ENCODE measurements at places on chromosomes 3 and 15.

DNA sequence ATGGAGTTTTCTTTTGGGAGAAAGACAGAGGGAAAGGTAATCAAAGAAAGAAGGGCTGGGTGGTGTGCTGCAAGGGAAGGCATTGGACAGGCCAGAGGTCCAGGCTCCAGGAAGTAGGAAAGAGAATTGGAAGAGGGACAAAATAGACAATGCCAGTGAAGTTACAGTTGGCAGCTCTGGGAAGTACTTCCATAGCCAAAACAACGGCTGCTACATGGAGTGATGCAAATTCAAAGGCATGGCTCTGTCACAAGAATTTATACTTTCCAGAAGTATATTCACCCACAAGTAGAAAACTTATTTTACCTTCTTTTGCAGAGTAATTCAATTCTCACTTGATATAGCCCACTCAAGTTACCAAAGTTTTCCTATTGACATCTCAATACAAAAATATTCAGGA lies 191.5 kb downstream of the TNIK start:
- no peak overlapping the region for H3K27ac ChIP-seq
- H3K36me3 ChIP-seq, result no peaks in the 10 kb centered on the region
- no peak overlapping the region for H3K4me3 ChIP-seq

GRCh38 chr3:173395073-173395411 lies 2.5 kb upstream of the NLGN1 start:
- peak overlapping the region; percentile 46 for H3K4me3 ChIP-seq
- no peaks in the 10 kb centered on the region for H3K36me3 ChIP-seq
- H3K27ac ChIP-seq, result peak overlapping the region; percentile 37
- no peak for DNase-seq
- H3K4me1 ChIP-seq, result no peaks in the 10 kb centered on the region

- H3K27ac ChIP-seq, result no peak overlapping the region
- no peak for DNase-seq
- no peaks in the 10 kb centered on the region for H3K4me1 ChIP-seq
- no peaks in the 10 kb centered on the region for H3K27me3 ChIP-seq
Observed at GRCh38 chr3:86830566-86830965, 160.4 kb downstream of the VGLL3 start.

DNA sequence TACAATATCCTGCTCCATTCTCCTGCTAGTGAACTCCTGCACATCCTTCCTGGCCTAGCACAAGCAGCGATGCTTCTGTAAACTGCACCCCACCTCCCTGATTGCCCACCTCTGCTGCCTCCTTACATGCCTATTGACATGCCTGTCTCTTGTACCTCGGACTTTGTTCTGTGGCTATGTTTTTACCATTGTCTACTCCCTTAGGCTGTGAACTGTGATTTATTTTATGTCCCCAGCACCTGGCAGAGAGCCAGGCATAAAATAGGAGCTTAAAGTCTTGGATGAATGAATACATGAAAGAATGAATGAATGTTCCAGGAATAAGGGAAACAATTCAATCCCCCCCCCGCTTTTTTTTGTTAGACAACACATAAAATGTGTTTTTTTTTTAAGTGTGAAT lies 210.0 kb downstream of the MYRIP start:
- DNase-seq, result peak; percentile 41
- H3K36me3 ChIP-seq, result no peaks in the 10 kb centered on the region
- no peak overlapping the region for H3K27ac ChIP-seq
- no peak overlapping the region for H3K4me3 ChIP-seq
- H3K27me3 ChIP-seq, result no peaks in the 10 kb centered on the region

DNA sequence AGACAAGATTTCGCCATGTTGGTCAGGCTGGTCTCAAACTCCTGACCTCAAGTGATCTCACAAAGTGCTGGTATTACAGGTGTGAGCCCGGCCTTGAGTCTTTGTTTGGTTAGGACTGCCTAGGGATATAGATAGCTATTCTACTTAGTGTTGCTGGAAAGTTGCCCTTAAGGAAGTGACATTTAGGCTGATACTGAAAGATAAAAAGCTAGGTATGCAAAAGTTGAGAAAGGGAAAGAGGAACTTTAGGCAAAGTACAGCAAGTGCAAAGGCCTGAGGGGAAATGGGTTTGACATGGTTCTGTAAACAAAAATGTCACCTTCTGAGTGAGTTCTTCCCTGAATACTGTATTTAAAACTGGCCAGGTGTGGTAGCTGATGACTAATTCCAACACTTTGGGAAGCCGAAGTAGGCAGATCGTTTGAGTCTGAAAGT lies 111.5 kb downstream of the ZNF609 start:
- no peaks in the 10 kb centered on the region for H3K27me3 ChIP-seq
- peaks cover 8% of the 10 kb centered on the region for H3K4me1 ChIP-seq
- no peak overlapping the region for H3K4me3 ChIP-seq
- peak overlapping the region; percentile 32 for H3K27ac ChIP-seq
- DNase-seq, result peak; percentile 40

- no peaks in the 10 kb centered on the region for H3K27me3 ChIP-seq
- H3K4me1 ChIP-seq, result no peaks in the 10 kb centered on the region
- no peak overlapping the region for H3K4me3 ChIP-seq
- H3K27ac ChIP-seq, result no peak overlapping the region
- H3K36me3 ChIP-seq, result no peaks in the 10 kb centered on the region
Observed at GRCh38 chr3:30492322-30493192, 113.8 kb upstream of the TGFBR2 start.

GRCh38 chr3:128556907-128557306 lies 63.9 kb upstream of the GATA2 start:
- H3K4me3 ChIP-seq, result no peak overlapping the region
- H3K27ac ChIP-seq, result no peak overlapping the region
- no peaks in the 10 kb centered on the region for H3K4me1 ChIP-seq
- no peak for DNase-seq
- peaks cover 18% of the 10 kb centered on the region for H3K27me3 ChIP-seq
- no peaks in the 10 kb centered on the region for H3K36me3 ChIP-seq

GRCh38 chr15:42331235-42331634 lies 28.1 kb upstream of the CAPN3 start:
- H3K36me3 ChIP-seq, result no peaks in the 10 kb centered on the region
- H3K27ac ChIP-seq, result no peak overlapping the region
- no peak for DNase-seq
- no peaks in the 10 kb centered on the region for H3K4me1 ChIP-seq

DNA sequence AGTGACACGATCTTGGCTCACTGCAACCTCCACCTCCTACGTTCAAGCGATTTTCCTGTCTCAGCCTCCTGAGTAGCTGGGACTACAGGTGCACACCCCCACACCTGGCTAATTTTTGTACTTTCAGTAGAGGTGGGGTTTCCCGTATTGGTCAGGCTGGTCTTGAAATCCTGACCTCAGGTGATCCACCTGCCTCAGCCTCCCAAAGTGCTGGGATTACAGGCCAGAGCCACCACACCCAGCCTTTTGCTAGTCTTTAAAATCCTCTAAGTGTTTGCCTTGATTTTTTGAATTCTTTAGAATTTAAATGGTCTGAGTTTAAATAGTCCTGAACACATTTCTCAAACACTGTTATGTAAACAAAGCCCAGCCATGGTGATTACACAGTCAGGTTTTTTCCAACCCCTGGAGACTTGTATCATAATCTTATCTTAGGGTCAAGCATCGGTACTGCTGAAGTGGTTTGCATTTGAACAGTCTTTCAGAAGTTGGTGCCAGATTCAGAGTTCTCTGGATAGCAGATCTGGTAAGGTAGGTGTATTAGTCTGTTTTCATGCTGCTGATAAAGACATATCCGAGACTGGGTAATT lies 28.2 kb upstream of the PIAS1 start:
- no peaks in the 10 kb centered on the region for H3K36me3 ChIP-seq
- H3K27ac ChIP-seq, result no peak overlapping the region
- DNase-seq, result no peak
- no peak overlapping the region for H3K4me3 ChIP-seq
- H3K27me3 ChIP-seq, result no peaks in the 10 kb centered on the region

DNA sequence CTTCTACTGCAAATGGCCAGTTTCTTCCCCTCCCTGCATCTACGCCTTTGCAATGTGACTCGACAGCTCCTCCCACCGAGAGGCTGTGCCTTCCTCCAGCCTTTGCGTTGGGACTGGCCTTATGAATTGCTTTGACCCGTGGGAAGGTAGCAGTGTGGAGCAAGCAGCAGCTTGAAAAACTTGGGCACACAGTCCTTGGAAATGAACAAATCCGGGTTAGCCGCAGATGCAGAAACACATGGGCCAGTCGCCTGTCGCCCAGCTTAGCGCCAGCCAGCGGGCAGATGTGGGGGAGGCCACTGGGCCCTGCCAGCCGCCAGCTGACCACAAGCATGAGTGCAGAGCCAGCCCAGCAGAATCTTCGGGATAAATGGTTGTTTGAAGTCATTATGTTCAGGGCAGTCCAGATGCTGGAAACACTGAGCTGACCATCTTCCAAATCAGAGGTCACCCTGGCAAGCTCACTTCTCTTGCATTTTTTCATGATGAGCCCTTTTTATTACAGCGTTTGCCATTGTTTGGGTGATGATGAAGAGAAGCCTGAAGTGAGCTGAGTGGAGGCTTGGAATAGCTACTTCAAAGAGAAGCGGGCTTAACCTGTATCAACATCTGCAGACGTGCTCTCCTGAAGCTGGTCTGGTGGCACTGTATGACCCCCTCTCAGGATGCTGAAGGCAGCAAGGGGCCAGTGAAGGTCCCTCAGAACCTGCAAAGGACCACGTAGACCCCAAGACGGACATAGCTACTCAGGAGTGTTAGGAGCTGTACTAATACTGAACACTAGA lies 9.8 kb downstream of the SELENOS start:
- no peaks in the 10 kb centered on the region for H3K27me3 ChIP-seq
- peak overlapping the region; percentile 13 for H3K27ac ChIP-seq
- DNase-seq, result peak; percentile 49
- no peak overlapping the region for H3K4me3 ChIP-seq
- H3K36me3 ChIP-seq, result peaks cover 4% of the 10 kb centered on the region
- no peaks in the 10 kb centered on the region for H3K4me1 ChIP-seq

DNA sequence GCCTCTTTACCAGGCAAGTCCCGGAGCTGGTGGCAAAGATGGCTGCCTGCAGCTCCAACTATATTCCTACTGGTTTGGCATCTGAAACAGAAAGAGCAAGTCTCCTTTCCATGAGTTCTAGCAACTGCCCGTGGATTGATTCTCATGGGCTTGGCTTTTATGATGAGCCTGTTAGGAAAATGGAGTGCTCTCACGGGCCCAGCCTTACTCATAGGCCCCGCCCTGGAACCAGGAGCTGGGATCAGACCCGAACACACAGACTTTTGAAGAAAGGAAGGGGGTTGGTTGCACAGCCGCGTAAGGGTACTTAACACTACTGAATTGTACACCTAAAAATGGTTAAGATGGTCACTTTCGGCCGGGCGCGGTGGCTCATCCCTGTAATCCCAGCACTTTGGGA lies 2.9 kb downstream of the NRROS start:
- H3K27ac ChIP-seq, result no peak overlapping the region
- DNase-seq, result no peak
- no peaks in the 10 kb centered on the region for H3K36me3 ChIP-seq
- no peaks in the 10 kb centered on the region for H3K4me1 ChIP-seq
- no peaks in the 10 kb centered on the region for H3K27me3 ChIP-seq

DNA sequence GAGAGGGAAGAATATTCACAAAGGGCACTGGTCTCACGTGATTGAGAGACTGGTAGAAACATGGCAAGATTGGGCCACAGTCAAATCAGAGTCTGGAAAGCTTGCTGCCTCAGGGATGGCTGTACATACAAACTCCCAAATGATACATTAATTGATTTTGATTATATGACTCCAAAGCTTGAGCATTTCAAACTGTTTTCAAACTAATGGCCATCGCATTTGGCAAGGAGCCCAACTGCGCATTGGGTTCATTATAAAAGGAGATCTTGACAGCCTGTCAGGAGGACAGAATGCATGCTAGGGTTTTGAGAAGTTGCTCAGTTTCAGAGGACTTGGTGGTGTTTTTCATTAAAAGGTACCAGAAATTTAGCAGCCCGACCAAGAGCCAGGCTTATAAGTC lies 117.7 kb downstream of the PTPRG start:
- no peaks in the 10 kb centered on the region for H3K27me3 ChIP-seq
- H3K4me1 ChIP-seq, result no peaks in the 10 kb centered on the region
- no peak for DNase-seq
- H3K36me3 ChIP-seq, result no peaks in the 10 kb centered on the region
- no peak overlapping the region for H3K4me3 ChIP-seq

GRCh38 chr15:83207009-83207659 lies 489 bp downstream of the HDGFL3 start:
- H3K4me1 ChIP-seq, result no peaks in the 10 kb centered on the region
- no peaks in the 10 kb centered on the region for H3K36me3 ChIP-seq
- H3K4me3 ChIP-seq, result peak overlapping the region; percentile 76
- H3K27ac ChIP-seq, result peak overlapping the region; percentile 60

DNA sequence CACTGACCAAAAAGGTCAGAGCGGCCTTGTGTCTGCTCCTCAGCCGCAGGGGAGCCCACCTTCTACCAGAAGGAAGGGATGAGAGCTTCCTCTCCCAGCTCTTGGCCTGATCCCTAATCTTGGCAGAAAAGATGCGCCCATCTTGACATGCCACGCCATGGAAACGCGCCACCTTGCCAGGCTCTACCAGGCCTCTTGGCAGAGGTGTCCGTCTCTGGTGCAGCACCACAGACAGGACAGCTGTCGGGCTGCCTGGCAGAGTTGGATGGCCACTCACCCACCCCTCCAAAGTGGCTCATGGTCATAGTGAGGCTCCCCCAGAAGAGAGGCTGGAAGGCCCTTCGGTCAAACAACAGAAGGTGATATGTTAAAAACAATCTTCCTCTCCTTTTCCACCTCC lies 105.2 kb downstream of the LIPC start:
- no peak overlapping the region for H3K4me3 ChIP-seq
- DNase-seq, result no peak
- peaks cover 5% of the 10 kb centered on the region for H3K4me1 ChIP-seq
- H3K27ac ChIP-seq, result no peak overlapping the region

DNA sequence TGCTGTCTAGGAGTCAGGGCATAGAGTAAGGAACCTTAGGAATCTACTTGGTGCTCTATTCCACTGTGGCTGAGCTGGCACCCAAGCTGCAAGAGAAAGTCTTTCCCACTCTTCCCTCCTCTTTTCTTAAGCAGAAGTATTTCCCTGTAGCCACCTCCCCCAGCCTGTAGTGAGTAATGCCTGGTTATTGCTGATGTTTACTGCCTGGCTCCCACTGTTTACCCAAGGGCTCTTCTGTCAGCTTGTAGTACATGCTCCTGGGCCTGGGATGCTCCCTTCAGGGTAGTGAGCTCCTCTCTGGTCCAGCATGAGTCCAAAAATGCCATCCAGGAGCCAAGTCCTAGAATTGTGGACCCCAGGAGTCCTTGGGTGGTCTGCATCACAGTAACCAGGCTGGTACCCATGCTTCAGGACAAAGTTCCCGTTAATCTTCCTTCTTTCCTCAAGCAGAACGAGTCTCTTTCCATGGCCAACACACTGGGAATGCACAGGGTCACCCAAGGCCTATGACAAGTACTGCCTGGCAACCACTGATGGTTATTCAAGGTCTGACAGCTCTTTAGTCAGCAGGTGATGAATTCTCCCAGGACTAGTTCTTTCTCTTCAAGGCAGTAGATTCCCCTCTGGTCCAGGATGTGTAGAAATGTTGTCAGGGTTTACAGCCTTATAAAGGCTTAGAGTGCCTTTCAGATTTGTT lies 17.6 kb downstream of the GALK2 start:
- H3K4me3 ChIP-seq, result no peak overlapping the region
- no peaks in the 10 kb centered on the region for H3K27me3 ChIP-seq
- no peak for DNase-seq
- no peak overlapping the region for H3K27ac ChIP-seq
- H3K4me1 ChIP-seq, result no peaks in the 10 kb centered on the region
- H3K36me3 ChIP-seq, result no peaks in the 10 kb centered on the region

Measured in colonic mucosa (tissue), 4 donors.